CD8-positive, alpha-beta memory T cell (primary cell): ENCODE measurements at places on chromosomes 3 and 15.

DNA sequence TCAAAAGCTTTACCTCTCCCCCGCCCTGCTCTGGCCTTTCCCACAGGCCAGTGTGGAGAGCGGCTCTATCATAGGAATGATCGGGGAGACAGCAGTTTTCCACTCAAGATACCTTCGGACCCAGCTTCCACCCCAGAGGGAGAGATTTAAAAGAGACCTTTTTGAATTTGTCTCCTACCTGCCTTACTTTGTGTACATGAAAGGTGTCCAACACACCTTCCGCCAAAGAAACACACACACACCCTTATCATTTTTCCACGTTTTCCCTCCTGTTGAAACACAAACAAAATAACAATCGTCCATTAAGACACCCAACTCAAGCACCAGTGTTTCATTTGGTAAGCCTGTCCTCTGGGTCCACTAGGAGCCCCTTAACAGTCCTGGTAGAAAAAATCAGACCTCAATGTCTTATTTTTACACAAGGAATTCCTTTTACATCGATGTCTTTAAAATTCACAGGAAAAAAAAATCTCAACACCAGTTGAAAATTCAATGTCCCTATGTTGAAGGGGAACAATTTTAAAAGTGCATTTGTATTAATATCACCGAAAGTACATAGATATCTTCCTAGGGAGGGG is 4.0 kb downstream of the HES1 start:
- peak overlapping the region; percentile 54 for H3K27ac ChIP-seq
- no peak overlapping the region for H3K4me3 ChIP-seq
- peaks cover 42% of the 10 kb centered on the region for H3K4me1 ChIP-seq
- DNase-seq, result no peak
- H3K36me3 ChIP-seq, result no peaks in the 10 kb centered on the region

GRCh38 chr15:48332642-48333034 is 1.4 kb downstream of the DUT start:
- peak overlapping the region; percentile 50 for H3K4me3 ChIP-seq
- H3K27me3 ChIP-seq, result no peaks in the 10 kb centered on the region
- DNase-seq, result no peak
- peak overlapping the region; percentile 85 for H3K27ac ChIP-seq

- no peak overlapping the region for H3K4me3 ChIP-seq
- H3K27ac ChIP-seq, result no peak overlapping the region
- no peaks in the 10 kb centered on the region for H3K36me3 ChIP-seq
- peaks cover 14% of the 10 kb centered on the region for H3K4me1 ChIP-seq
- DNase-seq, result no peak
- no peaks in the 10 kb centered on the region for H3K27me3 ChIP-seq
Measured at GRCh38 chr3:23911397-23911796, 5.4 kb downstream of the NKIRAS1 start.

DNA sequence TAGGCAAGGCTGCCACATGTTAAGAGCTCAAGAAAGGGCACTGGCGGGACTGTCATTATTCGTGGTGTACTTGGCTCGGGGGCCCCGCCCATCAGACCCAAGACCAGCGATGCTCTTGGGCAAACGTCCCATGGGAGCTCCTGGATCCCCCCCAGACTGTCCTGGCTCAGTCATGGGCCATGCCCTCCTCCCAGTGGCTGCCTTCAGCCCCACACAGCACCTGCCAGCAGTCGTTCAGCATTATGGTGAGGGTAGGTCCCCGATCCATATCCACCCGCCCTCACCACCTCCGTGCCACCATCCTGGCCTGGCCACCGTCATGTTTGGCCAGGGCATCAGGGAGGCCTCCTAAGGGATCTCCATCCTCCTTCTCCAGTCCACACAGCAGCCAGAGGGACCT is 51.4 kb upstream of the IQSEC1 start:
- no peak for DNase-seq
- H3K4me1 ChIP-seq, result no peaks in the 10 kb centered on the region
- H3K4me3 ChIP-seq, result no peak overlapping the region
- no peak overlapping the region for H3K27ac ChIP-seq
- H3K36me3 ChIP-seq, result no peaks in the 10 kb centered on the region
- no peaks in the 10 kb centered on the region for H3K27me3 ChIP-seq

GRCh38 chr15:88776646-88777045 is 26.6 kb upstream of the ACAN start:
- H3K36me3 ChIP-seq, result no peaks in the 10 kb centered on the region
- H3K4me3 ChIP-seq, result no peak overlapping the region

DNA sequence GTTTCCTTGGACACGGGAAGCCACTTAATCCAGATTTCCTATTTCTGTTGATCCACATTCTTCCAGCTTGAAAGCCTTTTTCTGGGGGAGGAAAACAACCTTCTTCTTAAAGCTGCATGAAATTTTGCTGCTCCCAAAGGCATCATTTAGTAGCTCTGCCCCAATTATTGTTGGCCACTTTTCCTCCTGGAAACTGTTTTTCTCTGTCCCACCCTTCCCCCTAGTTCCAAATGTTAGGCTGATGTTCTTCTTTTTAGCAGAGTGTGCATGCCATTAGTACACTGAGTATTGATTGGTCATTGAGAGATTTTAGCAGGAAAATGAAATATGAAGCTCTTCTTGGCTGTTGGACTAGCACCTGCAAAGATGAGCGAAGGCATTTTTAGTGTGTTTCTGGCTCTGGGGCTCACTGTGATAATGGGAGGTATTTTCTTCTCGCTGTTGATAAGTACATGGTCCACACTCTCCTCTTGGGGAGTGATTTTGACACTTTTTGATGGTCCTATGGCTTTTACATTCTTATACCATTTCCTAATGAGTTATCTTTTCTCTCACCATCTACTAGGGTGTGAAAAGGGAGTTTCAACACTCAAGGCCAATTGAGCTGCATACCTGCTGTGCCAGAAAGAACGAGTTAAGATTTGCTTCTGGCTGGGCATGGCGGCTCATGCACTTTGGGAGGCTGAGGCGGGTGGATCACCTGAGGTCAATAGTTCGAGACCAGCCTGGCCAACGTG is 200.5 kb downstream of the PTPRG start:
- H3K4me3 ChIP-seq, result no peak overlapping the region
- no peak overlapping the region for H3K27ac ChIP-seq
- H3K27me3 ChIP-seq, result no peaks in the 10 kb centered on the region
- DNase-seq, result no peak

DNA sequence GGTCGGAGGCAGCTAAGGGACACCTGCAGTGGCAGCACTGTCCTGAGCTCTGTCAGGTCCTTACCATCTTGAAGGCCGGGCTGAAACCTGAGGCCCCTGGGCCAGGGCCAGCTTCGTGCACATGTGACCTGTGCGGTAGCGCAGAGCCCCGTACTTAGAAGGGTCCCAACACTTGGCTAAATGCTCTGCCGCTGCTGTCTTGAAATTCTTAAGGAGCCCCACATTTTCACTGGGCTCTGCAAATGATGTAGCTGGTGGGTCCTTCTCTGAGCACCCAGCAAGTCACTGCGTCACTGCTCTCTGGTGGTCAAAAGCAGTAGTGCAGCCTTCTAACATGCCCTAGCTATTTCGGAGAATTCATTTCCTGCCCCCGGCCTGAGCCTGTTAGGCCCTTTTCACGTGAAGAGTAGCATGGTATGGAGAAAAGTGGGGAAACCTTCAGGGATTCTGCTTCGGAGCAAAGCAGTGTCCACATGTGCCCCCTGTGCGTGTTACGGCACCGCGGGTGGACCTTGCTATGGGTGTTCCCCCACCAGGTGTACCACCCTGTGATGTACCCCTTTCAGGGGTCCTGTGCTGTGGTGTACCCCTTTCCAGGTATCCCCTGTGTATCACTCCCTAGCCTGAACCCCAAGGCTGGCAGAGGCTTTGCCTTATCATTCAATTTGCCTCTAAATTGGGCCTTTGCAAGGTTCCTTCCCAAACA is 79.7 kb downstream of the TMEM266 start:
- H3K36me3 ChIP-seq, result no peaks in the 10 kb centered on the region
- peaks cover 4% of the 10 kb centered on the region for H3K4me1 ChIP-seq
- H3K4me3 ChIP-seq, result no peak overlapping the region
- peak; percentile 47 for DNase-seq

- no peaks in the 10 kb centered on the region for H3K27me3 ChIP-seq
- no peaks in the 10 kb centered on the region for H3K36me3 ChIP-seq
- H3K27ac ChIP-seq, result no peak overlapping the region
- DNase-seq, result no peak
Measured at GRCh38 chr3:72284471-72284870, 499.5 kb upstream of the PROK2 start.

DNA sequence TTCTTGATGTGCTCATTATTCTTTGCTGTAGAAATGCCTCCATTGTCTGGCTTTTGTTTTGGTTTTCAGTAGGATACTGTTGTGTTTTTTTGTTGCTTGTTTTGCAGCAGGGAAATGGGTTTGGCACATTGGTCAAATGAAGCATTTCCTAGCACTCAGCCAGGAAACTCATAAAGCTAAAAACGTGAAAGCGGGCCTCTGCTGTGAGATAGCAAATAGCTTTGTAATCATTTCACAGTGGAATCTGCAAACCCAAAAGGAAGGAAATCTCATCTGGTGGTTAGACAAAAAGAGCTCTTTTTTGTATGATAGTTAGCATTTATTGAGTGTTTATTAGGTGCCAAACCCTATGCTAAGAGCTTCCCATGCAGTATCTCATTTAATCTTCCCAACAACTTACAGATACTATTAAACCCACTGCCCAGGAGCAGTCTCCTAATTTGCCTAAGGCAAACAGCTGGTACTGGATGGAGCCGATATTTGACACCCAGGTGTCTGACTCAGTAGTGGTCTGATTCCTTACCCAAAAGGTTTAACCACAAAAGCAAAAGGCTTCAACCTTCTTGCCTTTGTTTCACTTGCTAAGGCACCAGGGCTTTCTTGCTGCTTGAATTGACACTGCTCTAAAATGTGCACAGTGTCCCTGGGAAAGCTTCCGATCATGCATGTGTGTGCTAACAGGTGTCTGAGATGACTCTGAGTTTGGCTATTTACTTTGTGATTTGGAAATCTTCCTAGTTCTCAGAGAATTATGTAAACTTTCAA is 527.9 kb upstream of the MDFIC2 start:
- H3K27me3 ChIP-seq, result no peaks in the 10 kb centered on the region
- no peaks in the 10 kb centered on the region for H3K36me3 ChIP-seq
- no peak overlapping the region for H3K4me3 ChIP-seq
- no peak overlapping the region for H3K27ac ChIP-seq

DNA sequence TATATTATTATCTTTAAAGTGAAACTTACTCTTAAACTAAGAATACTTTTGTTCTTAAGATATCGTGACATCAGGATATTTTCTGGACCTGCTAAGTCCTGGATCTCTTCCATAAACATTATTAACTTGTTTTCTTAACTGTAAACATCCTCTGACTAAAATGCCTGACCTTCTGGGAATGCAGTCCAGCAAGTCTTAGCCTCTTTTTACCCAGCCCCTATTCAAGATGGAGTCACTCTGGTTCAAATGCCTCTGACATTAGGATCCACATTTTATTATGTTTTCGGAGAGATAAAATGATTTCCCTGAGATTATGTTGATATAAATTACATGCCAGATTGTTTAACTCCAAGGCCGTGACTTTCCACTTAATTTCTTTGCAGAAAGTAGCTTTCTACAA is 37.6 kb downstream of the OSTN start:
- H3K27me3 ChIP-seq, result no peaks in the 10 kb centered on the region
- no peak for DNase-seq
- no peak overlapping the region for H3K27ac ChIP-seq
- no peaks in the 10 kb centered on the region for H3K4me1 ChIP-seq
- H3K4me3 ChIP-seq, result no peak overlapping the region
- H3K36me3 ChIP-seq, result no peaks in the 10 kb centered on the region

GRCh38 chr3:9627901-9628633 is 21.2 kb upstream of the MTMR14 start:
- no peak overlapping the region for H3K27ac ChIP-seq
- no peak for DNase-seq
- H3K27me3 ChIP-seq, result no peaks in the 10 kb centered on the region
- H3K36me3 ChIP-seq, result no peaks in the 10 kb centered on the region
- H3K4me3 ChIP-seq, result no peak overlapping the region

GRCh38 chr3:50345586-50346234 is at the start of gene ZMYND10:
Gene ZMYND10, minus strand, starts transcription at chr3:50345732. Its CDS starts 153 bp downstream, at chr3:50345579.
- H3K27me3 ChIP-seq, result no peaks in the 10 kb centered on the region
- peak; percentile 70 for DNase-seq
- no peak within 1 kb of the TSS for H3K27ac ChIP-seq
- peaks cover 66% of the 10 kb centered on the region for H3K4me1 ChIP-seq
- H3K36me3 ChIP-seq, result peaks cover 21% of the 10 kb centered on the region

GRCh38 chr3:122784436-122784835 is 9.2 kb downstream of the HSPBAP1 start:
- H3K4me3 ChIP-seq, result no peak overlapping the region
- H3K27ac ChIP-seq, result no peak overlapping the region
- no peaks in the 10 kb centered on the region for H3K4me1 ChIP-seq
- H3K36me3 ChIP-seq, result peaks cover 4% of the 10 kb centered on the region
- DNase-seq, result no peak

DNA sequence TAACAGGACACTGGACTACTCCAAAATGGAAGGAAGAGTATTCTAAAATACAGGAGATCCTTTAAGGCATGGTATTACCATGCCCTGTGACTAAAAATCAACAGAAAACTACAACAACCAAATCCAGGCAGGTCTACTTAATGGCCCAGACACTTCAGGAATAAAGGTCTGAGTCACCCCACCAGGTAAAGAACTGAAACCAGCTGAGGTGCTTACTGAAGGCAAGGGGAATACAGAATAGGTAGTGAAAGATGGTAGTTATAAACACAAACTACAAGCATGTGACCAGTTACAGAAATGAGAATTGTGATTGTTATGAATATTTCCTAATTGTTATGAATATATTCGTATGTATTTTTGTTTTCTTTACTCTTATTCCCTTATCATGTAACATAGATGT is 13.4 kb downstream of the IFT57 start:
- H3K4me1 ChIP-seq, result no peaks in the 10 kb centered on the region
- no peak overlapping the region for H3K4me3 ChIP-seq
- no peak overlapping the region for H3K27ac ChIP-seq
- no peaks in the 10 kb centered on the region for H3K36me3 ChIP-seq

- H3K4me3 ChIP-seq, result no peak overlapping the region
- no peaks in the 10 kb centered on the region for H3K27me3 ChIP-seq
- no peaks in the 10 kb centered on the region for H3K4me1 ChIP-seq
- H3K36me3 ChIP-seq, result no peaks in the 10 kb centered on the region
- DNase-seq, result no peak
- no peak overlapping the region for H3K27ac ChIP-seq
Measured at GRCh38 chr15:58761010-58761388, 10.1 kb upstream of the MINDY2 start.

DNA sequence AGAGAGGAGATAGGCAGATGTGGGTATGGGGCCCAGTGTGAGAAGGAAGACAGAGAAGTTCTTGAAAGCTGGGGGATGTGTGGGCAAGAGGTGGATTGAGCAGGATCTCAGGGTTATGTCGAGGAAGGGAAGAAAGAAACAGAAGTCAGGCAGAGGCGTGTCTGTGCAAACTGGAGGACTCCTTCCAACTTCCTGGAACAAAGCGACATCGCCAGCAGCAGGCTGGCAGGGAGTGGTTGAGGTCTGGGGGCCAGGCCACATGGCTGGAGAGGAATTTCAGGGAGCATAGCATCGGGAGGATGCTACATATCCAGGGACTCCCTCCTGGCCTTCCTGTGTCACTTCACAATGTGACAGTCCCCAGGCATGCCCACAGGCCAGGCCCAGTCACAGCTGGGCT is 42.9 kb upstream of the MYZAP start:
- H3K4me3 ChIP-seq, result no peak overlapping the region
- H3K27me3 ChIP-seq, result no peaks in the 10 kb centered on the region
- no peaks in the 10 kb centered on the region for H3K36me3 ChIP-seq
- no peaks in the 10 kb centered on the region for H3K4me1 ChIP-seq
